Aortic smooth muscle cell (primary cell): ENCODE measurements at places on chromosomes 12 and 14. TPM values are rescaled to one million over a fixed set of nuclear protein-coding genes. Genes with fewer than 3 reads are reported as not detected.

The UNG gene
- total RNA-seq: 16.1 and 16.6 TPM in 2 replicates

The MIP gene
- not detected in 2 replicates for total RNA-seq

The CCDC85C gene
- total RNA-seq: 2.6 and 4.5 TPM in 2 replicates

The A2M gene
- 6.1 and 6.7 TPM in 2 replicates for total RNA-seq

The CD163 gene
- total RNA-seq: under 0.01 TPM in 1 of 2 replicates, not detected in the other

The TMEM132C gene
- total RNA-seq: not detected in 2 replicates

The KRT78 gene
- not detected in 2 replicates for total RNA-seq

The GRIP1 gene
- total RNA-seq: not detected in 2 replicates

The RPGRIP1 gene
- not detected in 2 replicates for total RNA-seq

The GAS2L3 gene
- total RNA-seq: 17.7 and 19.3 TPM in 2 replicates

The TPH2 gene
- not detected in 2 replicates for total RNA-seq
